Activated naive CD4-positive, alpha-beta T cell (primary cell): ENCODE measurements at places on chromosomes 4 and X.

DNA sequence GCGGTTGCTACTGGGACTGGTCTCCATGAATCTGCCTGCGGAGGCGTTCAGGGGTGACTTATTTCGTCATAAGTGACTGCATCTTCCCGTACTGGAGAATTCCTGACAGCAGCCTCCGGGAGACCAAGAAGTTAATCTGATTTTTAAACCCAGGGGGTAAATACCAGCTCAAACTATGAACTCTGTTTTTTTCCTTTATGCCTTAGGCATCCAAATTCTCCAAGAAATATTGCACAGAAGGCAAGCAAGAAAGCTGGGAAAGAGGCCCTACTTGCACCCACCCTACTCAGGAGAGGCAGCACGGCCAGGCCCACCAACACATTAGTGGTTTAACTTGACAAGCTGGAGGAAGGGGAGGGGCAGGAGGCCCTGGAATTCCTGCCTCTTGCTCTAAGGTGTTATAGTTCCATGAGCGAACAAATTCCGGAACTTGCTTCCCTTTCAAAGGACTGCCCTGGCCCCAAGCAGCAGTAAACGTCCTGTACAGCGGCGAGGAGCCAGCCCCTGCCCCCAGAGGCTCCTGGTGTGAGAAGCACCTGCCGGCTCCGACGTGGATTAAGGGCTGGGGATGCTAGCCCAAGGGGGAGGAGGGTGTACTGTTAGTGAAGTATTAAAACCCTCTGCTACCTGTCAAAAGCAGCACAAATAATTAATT is 177.2 kb downstream of the AFAP1 start:
- DNase-seq: no peak

- DNase-seq: no peak
These were observed 33.6 kb upstream of the TBC1D9 start for GRCh38 chr4:140789759-140790158.

GRCh38 chr4:112287258-112287989 is 1.7 kb upstream of the TIFA start:
- no peak for DNase-seq

GRCh38 chr4:71270901-71271300 is 67.9 kb upstream of the SLC4A4 start:
- DNase-seq: no peak

DNA sequence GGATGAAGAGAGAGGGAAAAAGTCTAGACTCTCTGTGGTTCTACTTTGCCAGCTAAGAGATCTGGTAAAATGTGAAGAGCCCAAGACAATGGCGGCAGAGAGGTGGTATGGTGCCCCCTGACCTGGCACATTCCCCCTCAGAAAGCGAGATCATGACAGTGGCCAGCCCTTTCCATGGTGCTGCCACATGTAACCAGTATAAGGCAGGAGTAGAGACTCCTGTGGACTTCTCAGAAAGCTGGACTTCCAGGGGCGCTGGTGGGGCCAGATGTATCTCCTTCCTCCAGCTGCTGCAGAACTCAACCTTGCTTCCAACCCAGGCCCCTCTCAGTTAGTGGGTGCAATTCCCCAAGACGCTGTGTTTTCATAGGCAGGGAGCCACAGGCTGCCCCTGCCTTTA is 9.6 kb downstream of the CTAG1A start:
- no peak for DNase-seq

DNA sequence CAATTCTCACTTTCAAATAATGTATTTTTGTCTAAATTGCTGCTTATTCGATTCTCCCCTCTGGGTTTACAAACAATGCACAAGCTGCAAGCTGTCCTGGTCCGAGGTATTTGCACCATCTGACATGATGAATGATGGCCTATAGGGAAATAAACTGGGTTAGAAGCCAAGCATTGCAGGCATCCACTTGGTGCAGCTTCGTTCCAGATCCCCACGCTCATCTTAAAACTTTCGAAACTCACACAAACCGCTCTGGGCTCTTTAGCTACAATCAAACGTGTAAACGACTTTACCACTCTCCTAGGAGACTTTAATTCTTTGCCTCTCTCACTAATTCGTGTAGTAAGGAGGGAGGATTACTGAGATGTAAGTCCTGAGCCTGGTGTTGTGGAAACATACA is 19.0 kb downstream of the PHKA2 start:
- no peak for DNase-seq

DNA sequence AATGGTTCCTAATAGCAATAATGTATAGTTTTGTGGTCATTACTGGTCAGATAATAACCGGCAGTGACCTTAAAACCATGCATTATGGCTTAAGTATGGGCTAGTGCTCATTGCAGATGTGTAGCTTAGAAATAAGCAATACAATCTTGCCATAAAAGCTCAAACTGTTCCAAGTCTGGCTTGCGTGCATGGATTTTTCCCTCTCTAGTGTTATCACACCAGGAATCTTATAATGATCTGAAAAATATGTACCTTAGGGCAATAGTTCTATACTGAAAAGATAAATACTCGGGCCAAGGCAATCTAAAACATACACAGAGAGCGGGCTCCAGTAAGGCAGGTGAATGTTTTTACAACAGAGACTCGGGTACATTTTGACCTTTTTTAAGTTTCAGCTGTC is 157.8 kb downstream of the DHX15 start:
- DNase-seq: no peak

DNA sequence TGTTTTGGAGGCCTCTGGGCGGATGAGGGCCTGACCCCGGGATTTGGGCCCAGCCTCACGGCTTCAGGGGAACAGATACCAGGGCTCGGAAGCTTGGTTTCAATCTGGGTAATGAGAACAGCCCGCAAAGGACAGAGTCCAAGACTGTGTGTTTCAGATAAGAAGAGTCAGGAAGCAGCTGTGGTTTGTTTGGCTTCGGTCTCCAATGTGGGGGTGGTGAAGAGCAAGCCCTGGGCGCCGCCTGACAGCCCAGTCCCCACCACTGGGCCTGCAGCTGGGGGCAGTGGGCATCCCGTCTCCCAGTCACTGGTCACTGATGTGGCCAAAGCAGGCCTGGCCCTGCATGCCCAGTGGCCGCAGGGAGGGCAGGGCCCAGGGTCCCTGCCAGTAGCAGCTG is 9.1 kb downstream of the WFS1 start:
- DNase-seq: no peak

- no peak for DNase-seq
These were observed 611.1 kb downstream of the PCDH19 start for GRCh38 chrX:99798936-99799335.

DNA sequence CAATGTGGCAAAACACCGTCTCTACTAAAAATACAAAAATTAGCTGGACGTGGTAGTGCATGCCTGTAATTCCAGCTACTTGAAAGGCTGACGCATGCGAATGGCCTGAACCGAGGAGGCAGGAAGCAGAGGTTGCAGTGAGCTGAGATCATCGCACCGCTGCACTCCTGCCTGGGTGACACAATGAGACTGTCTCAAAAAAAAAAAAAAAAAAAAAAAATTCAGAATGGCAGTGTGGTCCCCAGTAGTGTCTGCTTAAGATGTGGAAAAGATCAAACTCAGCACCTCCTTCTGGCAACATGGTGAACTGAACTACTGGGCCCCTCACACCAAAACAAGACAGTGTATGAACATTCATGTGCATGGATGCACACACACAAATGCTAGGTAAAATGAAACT is 32.2 kb downstream of the SMS start:
- DNase-seq: peak; percentile 24

DNA sequence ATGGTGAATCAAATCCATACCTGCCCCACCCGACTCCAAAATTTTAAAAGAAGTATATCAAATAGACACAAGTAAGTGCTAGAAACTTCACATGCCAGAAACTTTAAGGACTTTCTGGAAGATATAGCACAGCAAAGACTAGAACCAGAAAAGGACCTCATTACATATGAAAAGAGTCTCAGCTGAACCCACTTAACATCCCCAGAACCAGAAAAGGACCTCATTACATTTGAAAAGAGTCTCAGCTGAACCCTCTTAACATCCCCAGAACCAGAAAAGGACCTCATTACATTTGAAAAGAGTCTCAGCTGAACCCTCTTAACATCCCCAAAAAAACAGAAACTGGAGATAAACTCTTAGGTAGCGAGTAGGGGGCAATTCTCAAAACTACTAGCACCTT is 32.3 kb downstream of the STPG2 start:
- no peak for DNase-seq

- no peak for DNase-seq
These were observed 17.0 kb downstream of the DYNLT3 start for GRCh38 chrX:37830371-37830770.

GRCh38 chrX:88886908-88887307 is 139.9 kb downstream of the CPXCR1 start:
- no peak for DNase-seq

- no peak for DNase-seq
These were observed 55.1 kb downstream of the FAM13A start for GRCh38 chr4:89001647-89002445.

DNA sequence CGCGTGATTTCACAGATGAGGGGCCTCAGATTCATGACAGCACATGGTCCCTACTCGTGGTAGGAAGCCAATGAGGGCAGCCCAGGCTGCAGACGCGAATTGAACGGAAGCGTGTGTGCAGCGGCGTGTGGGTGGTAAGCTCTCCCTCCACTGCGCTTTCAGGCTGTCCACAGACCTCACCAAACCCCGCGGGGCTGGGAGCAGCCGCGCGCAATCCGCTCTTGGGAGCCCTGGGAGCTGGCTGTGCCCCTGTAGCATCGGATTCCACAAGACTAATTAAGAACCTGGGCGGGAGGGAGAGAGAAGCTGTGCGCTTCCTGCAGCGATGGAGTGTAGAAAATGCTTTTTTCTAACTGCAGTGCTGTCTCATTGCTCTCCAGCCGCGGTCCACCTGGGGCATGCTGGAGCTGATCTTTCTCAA is 134.9 kb downstream of the STOX2 start:
- no peak for DNase-seq

DNA sequence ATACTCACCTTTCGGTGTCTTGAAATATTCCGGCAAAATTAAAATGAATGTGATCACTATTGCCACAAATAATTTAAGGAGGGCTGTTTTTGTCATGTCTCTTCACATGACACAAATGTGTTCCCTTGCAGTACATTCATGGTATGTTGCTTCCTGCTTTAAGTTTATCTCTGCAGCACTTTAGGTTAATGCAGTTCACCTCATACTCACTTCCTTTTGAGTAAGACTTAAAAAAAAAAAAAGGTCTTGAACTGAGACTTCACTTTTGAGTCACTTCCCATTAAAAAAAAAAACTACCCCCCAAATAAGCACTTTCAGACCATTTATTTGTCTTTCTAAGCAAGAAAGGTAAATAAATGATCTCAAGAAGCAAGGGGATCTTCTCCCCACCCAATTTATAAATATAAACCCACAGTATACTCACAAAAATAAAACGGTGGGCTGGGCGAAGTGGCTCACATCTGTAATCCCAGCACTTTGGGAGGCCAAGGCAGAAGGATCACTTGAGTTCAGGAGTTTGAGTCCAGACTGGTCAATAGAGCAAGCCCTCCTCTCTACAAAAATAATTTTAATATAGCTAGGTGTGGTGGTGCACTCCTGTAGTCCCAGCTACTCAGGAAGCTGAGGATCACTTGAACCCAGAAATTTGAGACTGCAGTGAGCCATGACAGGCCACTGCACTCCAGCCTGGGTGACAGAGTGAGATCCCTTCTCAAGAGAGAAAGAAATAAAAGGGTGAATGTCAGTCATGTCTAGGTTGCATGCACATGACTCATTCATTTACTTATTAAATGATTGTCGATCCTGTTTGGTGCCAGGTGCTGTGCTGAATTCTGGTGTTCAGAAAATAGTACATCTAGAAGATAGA is at the start of gene TMEM156:
TMEM156 (minus strand) TSS at position 192 of the 868 bp plus-strand sequence; CDS start at position 96, 96 bp downstream.
- DNase-seq: no peak

DNA sequence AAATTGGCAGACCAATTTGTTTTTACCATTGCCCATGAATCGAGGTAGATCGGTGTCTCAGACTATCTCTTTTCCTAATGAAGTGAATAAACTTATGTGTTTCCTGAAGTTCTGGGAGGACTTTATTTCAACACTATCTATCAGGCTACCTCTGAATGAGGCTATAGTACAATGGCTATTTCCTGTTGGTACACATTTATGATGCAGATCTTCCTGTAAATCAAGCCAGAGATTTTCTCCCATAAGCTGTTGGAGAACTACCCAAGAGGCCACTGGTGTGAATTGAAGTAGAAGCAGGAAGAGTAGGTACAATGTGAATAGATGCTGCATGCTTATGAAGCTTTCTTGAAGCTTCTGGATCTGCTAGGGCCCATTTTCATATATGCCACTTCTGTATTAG is 16.0 kb downstream of the TXK start:
- DNase-seq: no peak

DNA sequence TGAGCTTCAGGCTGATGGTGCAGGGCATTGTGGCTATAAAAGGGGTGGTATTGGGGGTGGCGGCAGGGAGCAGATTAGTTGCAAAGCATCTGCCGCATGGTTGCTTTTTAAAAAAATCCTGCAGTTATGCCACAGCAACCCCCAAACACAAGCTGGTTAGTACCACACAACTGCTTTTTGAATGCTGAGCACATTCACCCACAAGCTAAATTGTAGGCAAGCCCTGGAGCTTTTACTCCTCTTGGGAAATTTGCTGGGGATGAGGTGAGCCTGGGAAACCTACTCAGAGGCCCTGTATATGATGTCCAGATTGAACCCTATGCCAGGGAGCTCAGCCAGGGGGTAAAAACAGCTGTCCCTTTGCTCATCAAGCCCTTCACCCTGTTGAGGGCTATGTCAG is 33.8 kb upstream of the TRIM2 start:
- DNase-seq: no peak

DNA sequence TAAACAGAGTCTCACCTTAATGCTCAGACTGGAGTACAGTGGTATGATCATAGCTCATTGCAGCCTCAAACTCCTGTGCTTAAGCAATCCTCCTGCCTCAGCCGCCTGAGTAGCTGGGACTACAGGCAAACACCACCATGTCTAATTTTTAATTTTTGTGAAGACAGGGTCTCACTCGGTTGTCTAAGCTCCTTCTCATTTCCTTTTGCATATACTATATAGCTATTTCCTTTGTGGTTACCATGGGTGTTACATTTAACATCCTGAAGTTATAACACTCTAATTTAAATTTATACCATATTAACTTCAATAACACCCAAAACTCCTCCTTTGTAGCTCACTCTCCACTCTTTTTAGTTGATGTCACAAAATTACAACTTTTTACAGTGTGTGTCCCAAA is 114.3 kb downstream of the DCK start:
- DNase-seq: no peak

DNA sequence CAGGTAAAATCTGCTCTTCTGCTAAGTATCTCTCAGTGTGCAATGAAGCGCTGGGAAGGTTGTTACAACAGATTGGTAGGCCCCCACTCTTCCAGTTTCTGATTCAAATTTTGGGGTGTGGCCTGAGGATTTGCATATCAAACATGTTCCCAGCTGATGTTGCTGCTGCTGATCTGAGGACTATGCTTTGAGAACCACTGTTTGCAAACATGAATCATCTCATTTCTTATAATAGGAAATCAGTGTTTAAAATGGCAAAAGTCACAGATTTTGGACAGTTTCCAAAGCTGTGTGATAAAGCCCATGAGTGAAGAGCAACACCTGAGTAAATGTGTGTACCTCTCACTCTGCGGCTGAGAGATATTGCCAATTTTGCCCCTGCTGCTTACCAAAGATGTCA is 36.2 kb upstream of the NDNF start:
- no peak for DNase-seq

- DNase-seq: no peak
These were observed 202.5 kb downstream of the LDB2 start for GRCh38 chr4:16695896-16696295.
